Stimulated activated CD8-positive, alpha-beta memory T cell treated with anti-CD3 and anti-CD28 coated beads, Interleukin-15, amount 100 ng/mL, for 4 hours (primary cell): ENCODE measurements at places on chromosomes 2 and 18.

DNA sequence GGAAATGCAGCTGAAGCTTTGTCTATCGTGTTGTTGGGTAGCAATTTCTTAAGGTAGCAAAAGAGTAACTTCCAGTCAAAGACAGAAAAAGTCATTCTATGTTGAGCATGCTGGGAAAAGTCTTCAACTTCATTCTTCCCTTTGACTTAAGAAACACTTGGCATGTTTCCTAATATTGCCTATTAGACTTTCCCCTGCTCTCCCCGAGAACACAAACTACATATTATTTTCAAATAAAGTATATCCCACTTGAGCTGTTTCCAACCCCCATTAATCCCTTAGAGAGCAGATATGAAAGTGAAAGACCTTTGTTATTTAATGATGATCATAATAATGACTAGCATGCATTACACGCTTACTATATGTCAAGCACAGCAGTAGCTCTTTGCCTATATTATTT lies 136.0 kb upstream of the SPOPL start:
- DNase-seq: no peak

DNA sequence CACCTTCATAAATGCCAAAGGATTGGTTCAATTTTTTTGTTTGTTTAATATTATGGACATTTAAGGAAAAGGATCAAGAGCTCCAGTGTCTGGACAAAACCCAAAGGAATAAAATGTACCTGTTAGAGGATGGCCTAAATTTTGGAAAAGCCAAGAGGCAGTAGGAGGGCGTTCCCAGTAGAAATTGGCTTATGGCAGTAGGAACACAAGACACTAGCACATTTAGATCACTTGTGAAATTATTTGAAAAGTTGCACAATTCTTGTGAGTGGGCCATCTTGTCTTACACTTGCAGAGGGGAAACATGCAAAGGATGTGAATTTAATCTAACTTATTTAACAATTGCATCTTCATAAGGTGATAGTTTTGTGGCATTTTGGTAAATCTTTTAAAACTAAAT lies 3.2 kb downstream of the BZW1 start:
- no peak for DNase-seq

DNA sequence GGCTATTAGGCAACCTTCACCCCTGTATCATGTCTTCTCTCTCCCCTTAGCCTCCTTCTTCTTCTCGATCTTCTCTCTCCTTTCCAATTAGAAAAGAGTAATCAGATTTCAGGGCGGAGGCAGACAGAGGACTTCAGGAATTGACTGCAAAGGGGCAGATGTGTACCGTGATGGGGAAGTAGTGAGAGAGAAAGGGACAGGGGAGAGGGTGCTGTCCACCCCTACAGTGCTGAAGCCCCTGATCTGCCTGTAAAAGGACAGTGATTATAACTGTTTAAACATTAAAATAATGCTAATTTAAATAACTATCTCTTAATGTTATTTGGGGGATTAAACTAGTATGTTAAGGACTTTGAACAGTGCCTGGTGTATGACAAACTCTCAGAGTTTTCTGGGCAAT lies 178.5 kb downstream of the ACTR3 start:
- DNase-seq: no peak

- DNase-seq: no peak
These were observed 311.9 kb upstream of the RAB6C start for GRCh38 chr2:129667577-129667976.

GRCh38 chr18:26993568-26993967 lies 128.1 kb upstream of the AQP4 start:
- DNase-seq: no peak

DNA sequence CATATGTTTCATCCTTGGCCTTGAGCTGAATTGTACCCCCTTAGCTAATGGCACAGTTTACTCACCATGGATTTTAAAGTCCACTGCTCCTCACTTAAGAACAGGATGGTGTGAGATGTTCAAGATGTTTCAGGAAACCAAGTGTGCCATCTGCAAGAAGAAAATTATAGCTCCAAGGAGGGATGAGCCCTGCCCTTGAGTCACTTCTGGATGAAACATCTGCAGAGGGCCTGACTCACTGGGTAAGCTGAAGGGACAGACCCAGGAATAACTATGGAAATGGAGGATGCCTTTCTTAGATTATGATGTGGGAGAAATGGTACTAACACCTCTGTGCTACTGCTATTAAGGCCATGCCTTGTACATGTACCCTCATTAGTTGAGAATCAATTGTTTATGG lies 6.4 kb downstream of the MARS2 start:
- DNase-seq: no peak

DNA sequence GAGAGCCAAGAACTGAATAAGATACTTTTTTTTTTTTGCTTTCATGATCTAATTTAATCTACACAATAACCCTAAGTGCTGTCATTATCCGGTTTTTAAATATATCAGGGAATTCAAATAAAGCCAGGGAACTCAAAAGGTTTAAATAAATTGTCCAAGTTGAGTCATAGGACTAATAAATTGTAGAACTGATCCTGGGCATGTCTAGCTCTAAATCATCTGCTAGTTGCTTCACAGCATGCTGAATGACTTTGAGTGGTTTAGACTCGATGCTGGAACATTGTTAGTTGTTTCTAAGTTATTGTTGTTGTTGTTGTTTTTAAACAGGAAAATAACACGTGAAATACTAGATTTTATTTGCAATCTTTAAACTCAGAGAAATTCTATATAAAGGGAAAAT lies 147.2 kb upstream of the HNMT start:
- no peak for DNase-seq

- no peak for DNase-seq
These were observed 740 bp downstream of the CHMP3 start for GRCh38 chr2:86562485-86562921.

- DNase-seq: no peak
These were observed 452.5 kb downstream of the ZNF516 start for GRCh38 chr18:76042511-76042910.

- DNase-seq: no peak
These were observed 20.4 kb upstream of the IMPA2 start for GRCh38 chr18:11960743-11961380.

DNA sequence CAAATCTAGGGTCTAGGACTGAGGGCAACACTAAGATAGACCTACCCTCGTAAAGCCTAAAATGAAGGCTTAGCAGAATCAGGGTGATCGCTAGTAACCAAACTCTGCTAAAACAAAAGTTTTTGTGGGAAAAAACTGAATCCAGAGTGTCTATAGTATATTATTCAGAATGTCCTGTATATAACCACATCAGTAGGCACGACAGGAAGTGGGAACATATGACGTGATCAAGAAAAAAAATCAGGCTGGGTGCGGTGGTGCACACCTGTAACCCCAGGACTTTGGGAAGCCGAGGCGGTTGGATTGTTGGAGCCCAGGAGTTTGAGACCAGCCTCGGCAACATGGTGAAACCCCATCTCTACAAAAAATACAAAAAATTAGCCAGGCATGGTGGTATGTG lies 106.1 kb downstream of the UGGT1 start:
- DNase-seq: no peak

DNA sequence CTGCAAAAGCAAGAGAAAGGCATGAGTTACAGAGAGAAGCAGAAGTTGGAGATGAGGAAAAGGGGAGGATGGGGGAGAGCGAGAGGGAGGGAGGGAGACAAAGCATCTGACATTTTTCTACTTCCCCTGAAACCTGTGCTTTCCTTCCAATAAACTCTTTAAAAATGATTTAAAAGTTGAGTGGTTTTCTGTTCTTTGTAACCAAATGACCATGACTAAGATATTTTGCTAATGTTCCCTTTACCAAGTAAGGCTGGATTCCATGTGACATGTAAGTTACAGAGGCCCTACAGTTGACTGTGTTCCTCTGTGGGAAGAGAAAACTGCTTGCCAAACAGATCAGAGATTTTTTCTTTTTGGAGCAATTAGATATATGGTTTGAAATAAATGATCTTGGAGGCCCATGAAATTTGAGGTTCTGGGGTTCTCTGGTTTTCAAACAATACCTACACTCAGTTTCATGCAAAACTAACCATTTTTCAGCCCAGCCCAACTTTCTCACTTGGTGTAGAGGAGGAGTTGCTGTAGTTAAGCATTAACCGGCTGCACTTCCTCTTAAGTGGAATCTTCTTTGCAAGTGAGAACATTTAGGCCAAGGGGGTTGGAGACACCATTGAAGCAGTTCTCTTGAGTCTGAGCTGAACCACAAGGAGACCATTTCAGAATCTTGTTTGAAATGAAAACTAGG lies 34.5 kb downstream of the INSIG2 start:
- no peak for DNase-seq

GRCh38 chr2:134843968-134844367 lies 5.6 kb downstream of the ACMSD start:
- no peak for DNase-seq

- DNase-seq: no peak
These were observed 31.5 kb upstream of the TANC1 start for GRCh38 chr2:158936978-158937377.

DNA sequence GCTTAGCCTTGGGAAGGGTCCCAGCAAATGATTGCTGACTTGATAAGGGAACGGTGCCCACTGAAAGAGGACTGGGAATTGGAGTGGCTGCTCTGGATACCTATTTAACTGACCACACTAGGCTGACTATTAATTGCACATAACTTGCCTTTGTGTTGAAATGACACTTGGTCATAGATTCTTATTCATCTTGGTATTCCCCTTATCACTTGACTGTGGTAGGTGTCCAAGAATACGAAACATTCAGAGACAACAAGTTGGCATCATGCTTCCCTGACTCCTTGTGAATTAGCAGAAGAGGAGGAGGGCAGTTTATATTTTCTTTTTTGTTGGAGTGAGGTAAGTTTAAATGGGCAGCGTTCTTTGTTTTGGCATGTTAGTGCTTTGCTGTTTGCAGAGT lies 13.4 kb downstream of the FMNL2 start:
- no peak for DNase-seq

GRCh38 chr2:37318401-37318800 lies 6.2 kb downstream of the PRKD3 start:
- no peak for DNase-seq

DNA sequence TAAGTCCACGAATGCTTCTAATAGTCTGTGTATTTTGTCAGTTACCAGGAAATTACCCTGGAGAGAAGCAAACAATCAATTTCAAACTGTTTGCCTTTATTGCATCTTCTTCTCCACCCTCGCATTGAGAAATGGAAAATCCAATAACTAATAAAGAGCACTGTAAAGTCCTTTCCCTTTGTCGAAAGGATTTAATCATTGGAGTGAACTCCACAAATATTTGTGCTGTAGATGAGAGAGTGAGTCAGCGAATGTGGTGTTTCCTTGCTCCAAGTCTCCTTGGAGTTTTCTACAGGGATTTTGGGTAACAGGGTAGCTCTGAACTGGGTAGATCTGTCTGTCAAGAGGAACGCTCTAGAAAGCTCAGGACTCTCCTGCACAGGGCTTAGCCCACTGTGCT lies 240.2 kb downstream of the KCNS3 start:
- DNase-seq: no peak

DNA sequence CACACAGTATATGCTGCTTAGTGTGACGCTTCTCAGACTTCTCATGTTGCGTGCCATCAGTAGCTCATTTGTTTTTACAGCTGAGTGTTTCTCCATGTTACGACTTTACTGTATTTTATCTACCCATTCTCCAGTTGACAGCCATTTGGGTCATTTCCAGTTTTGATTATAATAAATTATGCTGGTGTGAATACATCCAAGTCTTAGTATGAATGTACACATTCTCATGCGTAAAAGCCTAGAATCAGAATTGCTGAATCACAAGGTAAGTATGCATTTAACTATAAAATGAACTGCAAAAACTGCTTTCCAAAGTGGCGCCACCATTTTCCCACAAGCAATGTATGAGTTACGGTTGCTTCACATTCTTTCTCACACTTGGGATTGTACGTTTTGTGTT lies 184.2 kb upstream of the SLC35G4 start:
- no peak for DNase-seq

- DNase-seq: no peak
These were observed 236.5 kb downstream of the CELF4 start for GRCh38 chr18:37328946-37329719.

GRCh38 chr2:200297100-200297499 lies 9.4 kb upstream of the SPATS2L start:
- DNase-seq: no peak

DNA sequence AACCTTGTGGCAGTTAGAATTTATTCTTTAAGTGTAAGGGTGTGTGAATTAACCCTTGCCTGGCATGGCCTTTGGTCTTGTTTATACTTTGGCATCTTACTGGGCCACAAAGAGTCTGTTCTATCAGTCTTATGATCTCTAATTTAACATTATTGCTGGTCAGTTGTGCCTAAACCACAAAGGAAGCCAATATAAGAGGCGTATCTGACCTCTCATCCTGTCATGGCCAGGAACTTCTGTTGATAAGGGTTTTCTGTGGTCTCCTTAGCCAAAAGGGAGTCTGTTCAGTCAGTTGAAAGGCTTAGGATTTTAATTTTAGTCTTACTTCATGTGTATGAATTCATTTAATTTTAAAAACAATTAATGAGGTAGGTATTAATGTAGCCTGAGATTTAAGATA lies 127.2 kb downstream of the LRRTM4 start:
- DNase-seq: no peak

DNA sequence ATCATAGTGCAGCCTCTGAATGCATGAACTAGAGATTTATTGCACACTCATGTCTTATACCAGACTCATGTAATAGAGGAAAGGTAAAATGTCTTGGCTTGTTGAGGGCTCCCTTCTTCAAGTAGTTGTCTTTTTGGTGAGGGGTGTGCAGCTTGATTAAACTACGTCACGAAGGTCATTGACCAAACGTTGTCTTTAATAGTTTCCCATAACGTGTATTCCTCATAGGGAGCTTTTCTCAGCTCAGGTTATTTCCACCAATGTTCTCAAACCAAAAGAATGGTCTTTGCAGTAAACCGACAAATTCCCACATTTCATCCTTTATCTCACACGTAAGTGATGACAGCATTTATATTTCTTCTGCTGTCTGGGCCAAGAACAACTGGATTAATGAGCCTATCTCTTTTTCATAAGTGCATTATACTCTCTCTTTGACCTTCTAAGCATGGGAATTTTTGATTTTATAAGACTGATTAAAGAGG lies 547.7 kb upstream of the ZEB2 start:
- no peak for DNase-seq

DNA sequence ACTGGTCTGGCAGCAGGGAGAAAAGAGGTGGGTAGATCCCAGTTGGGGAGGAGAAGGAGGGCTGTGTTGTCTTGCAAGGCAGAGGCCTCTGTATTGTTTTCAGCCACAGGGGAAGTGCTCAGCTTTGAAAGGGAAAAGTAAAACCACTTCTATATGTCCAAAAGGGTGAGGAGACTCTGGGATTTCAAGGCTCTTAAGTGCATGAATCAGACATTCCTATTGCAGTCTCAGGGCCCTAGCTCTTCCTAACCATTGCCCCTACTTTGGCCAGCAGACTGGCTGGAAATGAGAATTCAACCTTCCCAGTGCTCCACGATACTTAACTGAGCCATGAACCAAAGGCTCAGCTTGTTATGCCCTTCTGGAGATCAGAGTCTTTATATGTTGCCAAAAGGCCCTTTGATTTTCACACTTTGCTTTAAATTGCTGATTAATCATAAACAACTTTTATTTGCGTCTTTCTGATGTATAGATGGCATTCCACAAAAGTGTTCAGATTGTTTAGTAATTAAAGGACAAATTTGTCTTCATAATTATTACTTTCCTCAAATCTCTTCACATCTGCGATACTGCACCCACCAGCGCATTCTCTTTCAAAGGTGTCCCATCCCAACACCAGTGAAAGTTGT lies 313.8 kb upstream of the MMADHC start:
- DNase-seq: no peak

- no peak for DNase-seq
These were observed 17.5 kb downstream of the AP1S3 start for GRCh38 chr2:223819891-223820290.

GRCh38 chr2:9124231-9124741 lies 82.3 kb upstream of the ASAP2 start:
- DNase-seq: no peak

GRCh38 chr2:143132355-143132754 lies 3.1 kb downstream of the ARHGAP15 start:
- no peak for DNase-seq
